ENCODE measurements at places on chromosomes 7 and 10.

- no peak for DNase-seq
These were observed 27.2 kb downstream of the C10orf67 start for GRCh38 chr10:23317416-23317815.

- no peak for DNase-seq
These were observed 45.8 kb upstream of the LYZL1 start for GRCh38 chr10:29243066-29243465.

DNA sequence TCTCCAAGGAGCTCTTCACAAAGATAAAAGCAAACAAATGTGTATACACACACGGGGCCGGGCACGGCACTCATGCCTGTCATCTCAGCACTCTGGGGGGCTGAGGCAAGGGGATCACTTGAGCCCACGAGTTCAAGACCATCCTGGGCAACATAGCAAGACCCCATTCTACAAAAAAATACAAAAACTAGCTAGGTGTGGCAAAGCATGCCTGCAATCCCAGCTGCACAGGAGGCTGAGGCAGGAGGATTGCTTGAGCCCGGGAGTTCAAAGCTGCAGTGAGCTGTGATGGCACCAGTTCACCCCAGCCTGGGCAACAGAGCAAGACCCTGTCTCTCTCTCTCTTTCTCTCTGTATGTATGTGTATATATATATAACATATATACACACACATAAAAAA is 22.3 kb downstream of the TTYH3 start:
- no peak for DNase-seq

- no peak for DNase-seq
These were observed 818.6 kb downstream of the GRID1 start for GRCh38 chr10:85548034-85548433.

- peak; percentile 6 for DNase-seq
These were observed 48.8 kb upstream of the EXOC6 start for GRCh38 chr10:92799568-92799967.

GRCh38 chr7:151087245-151088018 is 1.2 kb downstream of the AGAP3 start:
- DNase-seq = peak; percentile 54

GRCh38 chr10:77106676-77107075 is 530.9 kb downstream of the KCNMA1 start:
- DNase-seq = no peak

- no peak for DNase-seq
These were observed 566.6 kb downstream of the KCNMA1 start for GRCh38 chr10:77071001-77071511.

DNA sequence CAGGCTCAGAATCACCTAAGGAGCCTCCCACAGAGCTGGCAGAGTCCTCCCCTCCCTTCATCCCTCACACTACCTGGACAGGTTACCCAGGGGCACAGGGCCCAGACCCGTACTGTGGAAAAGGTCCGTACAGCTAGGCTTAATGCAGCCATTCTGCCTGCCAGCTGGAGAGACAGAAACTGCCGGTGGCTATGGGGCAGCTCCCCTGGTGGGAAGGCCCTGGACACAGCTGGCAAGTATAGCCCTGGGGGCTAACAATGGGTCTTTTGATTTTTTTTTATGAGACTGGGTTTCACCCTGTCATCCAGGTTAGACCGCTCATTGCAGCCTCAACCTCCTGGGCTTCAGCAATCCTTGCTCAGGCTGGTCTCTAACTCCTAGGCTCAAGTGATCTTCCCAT is 68.3 kb downstream of the GNA12 start:
- no peak for DNase-seq

DNA sequence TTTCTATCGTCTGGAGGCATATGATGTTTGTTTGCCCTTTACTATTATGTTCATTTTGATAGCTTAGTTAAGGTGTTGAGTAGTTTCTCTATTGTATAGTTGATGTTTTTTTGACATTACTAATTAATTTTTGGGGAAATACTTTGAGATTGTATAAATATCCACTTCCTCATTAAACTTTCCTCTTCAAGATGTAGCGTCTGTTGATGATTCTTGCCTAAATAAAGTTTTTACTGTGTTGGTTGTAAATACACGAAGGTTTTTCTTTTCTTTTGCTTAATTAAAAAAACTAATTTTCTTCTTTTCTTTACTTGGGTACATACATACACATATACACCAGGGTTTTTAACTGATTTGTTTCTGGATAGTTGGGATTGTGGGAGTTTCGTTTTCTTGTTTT is 8.5 kb downstream of the KMT2E start:
- no peak for DNase-seq

DNA sequence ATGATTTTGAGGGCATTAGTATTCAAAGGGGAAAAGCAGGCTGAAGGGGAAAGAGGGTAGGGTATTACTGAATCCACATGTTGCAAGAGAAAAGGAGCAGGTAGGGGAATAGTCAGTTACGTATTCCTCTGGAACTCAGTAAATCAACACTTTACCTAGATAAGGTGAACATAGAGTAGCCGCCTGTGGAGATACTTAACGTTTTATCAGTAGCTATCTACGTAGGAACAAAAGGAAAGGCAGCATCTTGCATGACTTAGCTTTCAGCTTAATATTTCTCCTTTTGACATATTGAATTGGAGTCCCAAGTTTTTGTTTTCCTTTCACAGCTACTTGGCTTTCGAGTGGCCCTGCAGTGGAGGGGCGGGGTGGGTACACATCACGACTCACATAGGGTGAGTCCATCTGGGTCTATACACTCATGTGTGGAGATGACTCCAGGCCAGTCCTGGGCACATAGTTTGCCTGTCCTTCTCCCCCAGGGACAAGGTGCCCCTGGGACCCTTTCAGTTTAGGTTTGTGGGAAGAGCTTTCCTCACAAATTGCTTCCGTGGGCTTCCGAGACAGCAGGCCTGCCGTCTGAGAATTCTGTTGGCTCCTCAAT is 48.1 kb downstream of the CCNY start:
- no peak for DNase-seq

DNA sequence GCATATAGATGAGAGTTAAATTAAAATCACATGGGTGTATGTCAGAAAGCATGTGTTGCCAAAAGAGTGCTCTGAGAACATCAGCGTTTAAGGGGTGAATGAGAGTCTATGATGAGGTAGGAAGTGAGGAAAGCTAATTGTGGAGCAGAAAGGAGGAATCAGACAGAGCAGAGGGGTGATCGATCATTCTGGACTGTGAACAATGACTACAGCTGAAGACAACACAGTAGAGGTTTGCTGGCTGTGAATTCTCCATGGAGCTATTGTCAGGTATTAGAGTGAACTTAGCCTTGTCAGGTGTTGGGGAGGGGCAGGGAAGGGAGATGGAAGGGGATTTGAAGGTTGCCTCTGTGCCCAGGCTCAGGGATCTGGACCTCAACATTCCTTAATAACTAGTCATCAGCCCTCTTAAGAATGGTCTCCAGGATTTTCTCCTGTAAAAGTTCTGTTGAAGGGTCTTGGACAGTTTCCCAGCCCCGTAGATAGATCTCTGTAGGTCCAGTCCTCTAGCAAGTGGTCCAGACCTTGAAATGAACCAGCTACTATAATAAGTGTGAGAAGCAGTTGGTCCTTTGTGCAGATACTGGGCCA is 57.1 kb downstream of the KIF5B start:
- DNase-seq = no peak

- DNase-seq = no peak
These were observed 122.1 kb upstream of the EFCAB10 start for GRCh38 chr7:105703207-105703930.

DNA sequence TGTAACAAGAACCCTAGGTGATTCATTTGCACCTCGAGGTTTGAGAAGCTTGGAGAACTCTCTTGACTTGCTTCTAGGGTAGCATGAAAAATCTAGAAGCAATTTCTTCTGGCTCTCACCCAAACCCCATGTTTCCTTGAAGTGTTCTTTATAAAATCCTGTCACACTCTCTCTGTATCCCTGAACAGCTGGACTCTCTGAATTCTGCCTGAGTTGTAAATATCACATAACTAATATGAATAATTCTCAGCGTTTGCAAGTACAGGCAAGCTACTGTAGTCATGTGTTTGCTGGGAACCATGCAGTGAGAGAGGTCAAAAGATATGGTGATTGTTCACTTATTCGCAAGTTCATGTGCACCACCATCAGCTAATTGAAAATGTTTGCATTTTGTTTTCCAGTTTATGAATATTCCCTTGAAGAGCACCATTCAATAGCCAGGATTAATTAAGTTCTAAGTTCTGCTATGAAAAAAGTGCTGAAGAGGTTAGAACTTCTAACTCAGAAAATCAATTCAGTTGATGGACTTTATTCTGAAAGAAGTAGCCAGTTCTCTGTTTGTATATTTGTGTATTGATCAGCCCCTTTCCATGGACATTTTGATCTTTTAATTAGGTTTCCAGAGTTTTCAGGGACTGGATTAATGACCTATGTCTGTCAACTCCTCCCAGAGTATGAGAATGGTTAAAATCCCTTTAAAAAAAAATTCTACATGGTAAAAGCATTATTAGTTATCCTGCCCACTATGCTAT is 243.0 kb downstream of the PLXDC2 start:
- no peak for DNase-seq

DNA sequence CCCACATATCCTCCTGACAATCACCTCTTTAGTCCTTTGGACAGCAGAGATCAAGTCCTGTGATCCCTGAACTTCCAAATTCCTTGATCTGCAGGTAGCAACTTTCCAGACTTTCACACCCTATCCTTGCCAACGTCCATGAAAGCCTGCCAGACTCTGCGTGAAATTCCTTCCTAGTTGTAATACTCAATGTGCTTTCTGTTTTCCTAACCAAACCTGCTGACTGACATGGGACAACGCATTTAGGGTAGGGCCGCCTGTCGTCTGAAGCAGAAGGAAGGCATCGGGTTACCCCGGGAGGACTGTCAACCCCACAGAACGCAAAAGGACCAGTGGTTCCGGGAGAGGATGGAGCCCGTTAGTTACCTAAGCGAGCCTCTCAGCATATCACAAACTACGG is 23.9 kb downstream of the ITGA8 start:
- no peak for DNase-seq
